Skin of body (tissue), 3 donors: ENCODE measurements at places on chromosomes 1 and 21.

DNA sequence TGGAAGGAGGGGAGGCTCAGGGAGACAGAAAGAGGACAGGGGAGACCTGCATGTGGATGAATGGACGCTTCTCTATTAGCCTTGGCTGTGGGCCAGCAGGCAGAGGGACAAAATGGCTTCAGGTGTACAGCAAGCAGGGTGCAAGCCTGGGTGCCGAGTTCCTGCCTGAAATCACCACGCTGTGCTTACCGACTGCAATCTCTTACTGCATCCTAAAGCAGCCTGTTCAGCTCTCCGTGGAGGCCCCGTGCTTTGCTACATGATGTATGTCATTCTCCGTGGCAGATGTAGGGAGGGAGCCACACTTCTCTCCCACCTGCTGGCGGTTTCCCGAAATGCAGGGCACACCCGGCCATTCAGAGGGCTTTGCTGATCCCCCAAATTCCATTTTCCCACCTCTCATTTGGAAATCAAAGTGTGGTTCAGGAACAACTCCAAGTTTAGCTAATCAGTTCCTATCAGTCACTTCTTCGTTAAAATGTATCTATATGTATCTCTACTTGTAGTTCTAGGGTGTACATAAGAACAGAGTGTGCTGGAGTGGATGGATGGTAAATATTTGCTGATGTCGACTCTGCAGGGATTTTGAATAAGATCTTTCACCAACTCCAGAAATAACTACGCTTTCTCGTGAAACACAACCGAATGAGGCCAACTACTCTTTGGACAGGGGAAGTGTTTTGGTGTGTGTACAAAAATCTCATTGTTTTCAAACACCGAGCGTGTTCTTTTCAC lies 122.3 kb upstream of the BACE2 start:
- DNase-seq: no peak

DNA sequence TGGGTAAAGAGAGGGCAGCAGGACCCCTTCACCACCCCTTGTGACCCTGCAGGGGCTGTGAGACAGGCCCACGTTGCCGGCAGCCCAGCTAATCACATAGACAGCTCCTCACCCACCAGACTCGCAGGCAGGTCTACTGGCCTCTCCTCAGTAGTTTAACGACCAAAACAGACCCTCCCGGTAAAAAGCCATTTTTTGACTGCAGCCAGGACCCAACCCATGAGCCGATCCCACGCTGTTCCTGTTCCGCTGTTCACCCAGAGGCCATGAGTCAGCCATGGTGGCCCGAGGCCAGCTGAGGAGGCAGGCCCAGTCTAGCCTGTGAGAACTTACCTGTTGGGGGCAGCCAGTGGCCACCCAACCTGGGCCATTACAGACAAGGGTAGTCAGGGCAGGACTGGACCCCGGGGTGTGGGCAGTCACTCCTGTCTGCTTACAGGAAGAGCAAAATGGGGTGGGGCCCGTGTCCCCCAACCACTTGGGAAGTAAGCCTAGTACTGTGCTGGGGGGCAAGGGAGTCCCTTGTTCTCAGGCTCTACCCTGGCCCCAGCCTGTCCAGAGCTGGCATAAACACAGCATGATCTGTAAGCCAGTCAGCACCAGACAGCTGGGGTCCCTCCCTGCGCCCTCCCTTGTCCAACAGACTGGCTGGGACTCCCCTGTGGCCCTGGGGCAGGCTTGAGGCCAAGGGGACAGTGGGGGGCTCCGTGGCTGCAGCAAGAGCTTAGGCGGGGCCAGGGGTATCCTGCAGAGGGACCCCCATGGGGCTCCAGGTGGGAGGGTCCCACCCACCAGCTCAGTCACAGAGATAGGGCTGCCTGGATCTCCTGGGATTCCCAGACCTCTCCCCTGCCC lies 61.9 kb downstream of the WNT9A start:
- DNase-seq: no peak

- no peak for DNase-seq
Measured at GRCh38 chr1:14082331-14082730, 382.3 kb downstream of the PRDM2 start.

GRCh38 chr1:35886577-35887431 lies 3.8 kb downstream of the AGO1 start:
- no peak for DNase-seq

DNA sequence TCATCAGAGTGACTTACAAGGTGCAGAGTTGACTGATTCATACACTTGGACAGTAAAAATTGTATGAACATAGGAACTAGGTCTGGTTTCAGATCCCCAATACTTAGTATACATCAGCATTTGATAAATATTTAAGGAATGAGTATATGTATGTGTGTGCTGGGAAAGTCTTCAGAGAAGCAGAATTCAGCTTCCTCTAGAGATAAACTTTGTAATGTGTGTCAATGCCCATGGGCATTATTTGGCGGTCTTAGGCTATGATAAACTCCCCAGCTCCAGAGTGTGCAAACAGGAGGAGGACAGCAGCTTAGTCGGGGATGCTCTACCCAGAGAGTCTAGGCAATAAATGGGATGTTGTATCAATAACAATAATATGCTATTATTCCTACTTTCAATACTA lies 2.9 kb upstream of the CAMK1G start:
- DNase-seq: no peak

DNA sequence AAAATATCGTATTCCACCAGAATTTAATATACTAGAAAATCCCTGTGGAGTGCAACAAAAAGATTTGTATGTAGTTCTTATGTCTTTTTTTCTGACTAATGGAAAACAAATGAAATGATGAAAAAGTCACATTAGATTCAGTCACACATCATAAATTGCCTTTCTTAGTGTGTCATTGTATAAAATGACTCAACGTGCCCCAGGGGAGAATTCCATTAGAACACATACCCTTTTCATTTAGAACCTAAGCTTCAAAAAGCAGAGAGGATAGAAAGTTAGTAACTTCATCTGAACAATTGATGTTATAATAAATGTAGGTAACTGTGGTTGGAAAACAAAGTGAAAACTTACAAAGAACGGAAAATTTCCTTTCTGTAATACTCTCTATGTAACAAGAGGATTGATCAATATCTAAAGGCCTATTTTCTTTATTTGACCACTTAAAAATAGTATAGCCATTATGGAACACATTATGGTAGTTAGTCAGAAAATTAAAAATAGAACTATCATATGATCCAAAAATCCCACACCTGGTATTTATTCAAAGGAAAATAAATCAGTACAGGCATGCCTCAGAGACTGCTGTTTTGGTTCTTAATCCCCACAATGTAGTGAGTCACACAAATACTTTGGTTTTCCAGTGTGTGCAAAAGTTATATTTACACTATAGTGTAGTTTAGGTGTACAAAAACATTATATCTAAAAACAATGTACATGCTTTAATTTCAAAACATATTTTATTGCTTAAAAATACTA lies 1016.1 kb downstream of the KCNT2 start:
- peak; percentile 71 for DNase-seq

DNA sequence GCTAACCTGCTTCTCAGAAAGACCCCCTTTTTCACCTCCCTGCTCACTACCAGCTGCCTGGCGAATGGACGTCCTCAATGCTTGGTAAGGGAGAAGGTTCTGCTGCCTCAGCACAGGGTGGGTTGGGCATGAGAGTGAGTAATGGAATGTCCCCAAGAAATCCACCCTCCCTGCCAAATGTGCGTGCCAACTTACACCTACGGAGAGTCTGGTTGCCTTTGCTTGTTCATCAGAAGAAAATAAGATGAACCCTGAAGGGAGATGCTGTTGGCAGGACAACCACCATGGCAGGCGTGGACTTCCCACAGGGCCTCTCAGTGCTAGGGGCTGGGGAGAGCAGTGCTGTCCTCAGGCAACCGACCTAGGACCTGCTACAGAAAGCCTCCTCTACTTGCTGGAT lies 106.0 kb downstream of the XCL2 start:
- no peak for DNase-seq

DNA sequence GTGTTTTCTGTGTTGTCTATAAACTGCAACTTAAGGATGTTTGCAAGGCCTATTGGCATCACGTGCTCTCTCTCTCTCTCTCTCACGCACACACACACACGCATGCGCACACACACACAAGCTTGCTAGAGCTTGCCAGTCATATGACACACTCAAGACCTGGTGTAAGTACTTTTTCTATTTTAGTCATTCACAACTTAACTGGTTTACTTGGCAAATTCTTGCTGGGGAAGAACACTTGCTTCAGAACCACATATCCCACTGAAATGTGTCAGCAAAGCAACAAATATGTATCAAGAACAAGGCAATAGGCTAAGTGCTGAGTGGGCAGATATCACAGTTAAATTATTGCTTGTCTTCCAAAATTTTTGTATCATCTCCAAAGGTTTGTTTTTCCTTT lies 107.8 kb downstream of the DISC1 start:
- DNase-seq: no peak

GRCh38 chr1:53606651-53607051 lies 132.3 kb downstream of the GLIS1 start:
- no peak for DNase-seq

DNA sequence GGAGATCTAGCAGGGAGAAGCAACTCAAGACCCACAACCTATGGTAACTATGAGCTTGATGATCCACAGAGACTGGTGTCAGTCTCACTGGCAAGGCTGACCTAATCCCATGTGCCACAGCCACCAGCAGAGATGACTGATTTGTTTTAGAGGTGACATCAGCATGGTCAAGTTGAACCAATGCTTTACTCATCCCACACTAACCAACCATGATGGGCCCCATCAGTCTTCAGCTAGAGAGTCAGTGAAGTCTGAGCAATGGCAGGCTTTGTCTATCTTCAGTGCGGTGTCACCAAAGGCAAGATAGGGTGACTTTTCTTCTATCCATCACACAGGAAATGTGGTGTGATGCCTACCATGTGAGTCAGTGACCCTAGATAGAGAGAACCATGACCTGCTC lies 1470.7 kb downstream of the NCAM2 start:
- no peak for DNase-seq

DNA sequence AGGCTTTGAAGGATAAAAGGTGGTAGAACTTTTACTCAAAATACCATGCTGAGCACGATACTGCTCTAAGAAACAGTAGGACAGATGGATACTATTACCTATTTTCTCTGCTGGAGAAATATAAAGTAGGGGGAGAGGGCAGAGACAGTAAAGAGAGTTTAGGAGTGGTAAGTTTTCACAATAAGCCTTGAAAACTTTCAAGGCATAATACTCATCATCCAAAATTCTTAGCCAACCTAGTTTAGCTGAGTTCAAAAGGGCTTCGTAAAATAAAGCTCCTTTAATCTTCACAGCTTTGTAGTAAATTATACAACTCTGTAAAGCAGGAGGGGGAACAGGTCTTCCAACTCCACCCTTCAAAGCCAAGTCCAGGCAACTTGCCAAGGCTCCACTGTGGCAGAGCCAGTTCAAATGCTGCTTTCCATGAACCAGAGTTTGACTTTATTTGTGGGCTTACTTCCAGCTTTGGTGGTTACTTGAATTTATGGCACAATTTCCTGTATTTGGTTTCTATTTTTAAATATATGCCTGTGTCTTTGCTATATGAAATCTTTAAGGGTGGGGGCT lies 15.5 kb downstream of the TEX38 start:
- DNase-seq: peak; percentile 25

- no peak for DNase-seq
Measured at GRCh38 chr1:78069784-78070183, 24.0 kb downstream of the GIPC2 start.

GRCh38 chr1:221089273-221089672 lies 210.0 kb downstream of the HLX start:
- DNase-seq: no peak

DNA sequence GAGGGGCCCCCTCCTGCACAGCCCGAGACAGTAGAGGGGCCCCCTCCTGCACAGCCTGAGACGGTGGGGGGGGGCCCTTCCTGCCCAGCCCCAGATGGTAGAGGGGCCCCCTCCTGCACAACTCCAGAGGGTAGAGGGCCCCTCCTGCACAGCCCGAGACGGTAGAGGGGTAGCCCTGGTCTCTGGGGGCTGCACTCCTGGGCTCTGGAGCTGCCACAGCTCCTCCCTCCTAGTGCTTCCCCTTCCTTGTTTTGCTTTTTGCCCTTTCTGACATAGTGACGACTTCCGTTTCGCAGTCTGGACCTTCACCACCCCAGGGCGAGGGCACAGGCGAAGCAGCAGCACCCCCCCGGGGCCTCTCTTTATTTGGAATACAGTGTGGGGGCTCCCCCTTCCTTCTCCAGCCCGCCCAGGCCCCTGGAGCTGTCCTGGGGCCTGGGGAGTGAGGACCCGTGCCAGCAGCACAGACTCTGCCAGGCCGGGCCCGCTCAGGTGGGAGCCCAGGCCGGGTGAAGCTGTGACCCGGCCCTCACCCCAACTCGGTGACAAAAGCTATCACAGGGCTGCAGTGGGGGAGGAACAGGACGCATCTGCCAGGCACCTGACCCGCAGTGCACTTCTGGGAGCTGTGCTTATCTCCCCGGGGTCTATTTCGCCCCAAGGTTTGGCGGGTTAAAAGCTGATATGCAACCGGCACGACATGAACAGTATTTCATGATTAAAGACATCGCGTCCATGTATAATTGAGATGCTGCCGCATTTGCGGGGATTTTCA lies 1.1 kb upstream of the PRXL2B start:
- peak; percentile 15 for DNase-seq

DNA sequence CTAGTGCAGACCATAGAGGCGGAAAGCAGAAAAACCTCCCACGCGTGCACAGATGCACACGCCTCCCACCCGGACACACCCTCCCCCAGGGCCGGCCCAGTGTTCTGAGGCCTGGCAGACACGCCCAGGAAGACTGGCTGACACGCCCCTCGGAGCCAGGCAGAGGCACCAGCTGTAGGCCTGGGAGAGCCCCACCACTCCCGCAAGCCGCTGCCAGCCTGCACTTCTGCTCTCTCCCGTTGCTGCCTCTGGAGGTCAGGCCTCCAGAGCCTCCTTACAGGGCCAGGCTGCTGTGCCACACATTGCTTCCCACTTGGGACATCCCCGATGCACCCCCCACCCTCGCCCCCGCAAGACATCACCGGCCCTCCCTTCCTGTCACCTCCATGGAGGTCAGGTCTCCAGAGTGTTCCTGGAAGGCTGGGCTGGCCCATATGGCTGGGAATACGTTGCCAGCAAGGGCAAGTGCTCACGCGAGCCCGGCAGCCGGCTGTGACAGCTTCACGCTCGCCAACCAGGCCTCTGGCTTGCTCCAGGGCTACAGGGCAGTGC lies 40.4 kb downstream of the CASZ1 start:
- DNase-seq: peak; percentile 23

DNA sequence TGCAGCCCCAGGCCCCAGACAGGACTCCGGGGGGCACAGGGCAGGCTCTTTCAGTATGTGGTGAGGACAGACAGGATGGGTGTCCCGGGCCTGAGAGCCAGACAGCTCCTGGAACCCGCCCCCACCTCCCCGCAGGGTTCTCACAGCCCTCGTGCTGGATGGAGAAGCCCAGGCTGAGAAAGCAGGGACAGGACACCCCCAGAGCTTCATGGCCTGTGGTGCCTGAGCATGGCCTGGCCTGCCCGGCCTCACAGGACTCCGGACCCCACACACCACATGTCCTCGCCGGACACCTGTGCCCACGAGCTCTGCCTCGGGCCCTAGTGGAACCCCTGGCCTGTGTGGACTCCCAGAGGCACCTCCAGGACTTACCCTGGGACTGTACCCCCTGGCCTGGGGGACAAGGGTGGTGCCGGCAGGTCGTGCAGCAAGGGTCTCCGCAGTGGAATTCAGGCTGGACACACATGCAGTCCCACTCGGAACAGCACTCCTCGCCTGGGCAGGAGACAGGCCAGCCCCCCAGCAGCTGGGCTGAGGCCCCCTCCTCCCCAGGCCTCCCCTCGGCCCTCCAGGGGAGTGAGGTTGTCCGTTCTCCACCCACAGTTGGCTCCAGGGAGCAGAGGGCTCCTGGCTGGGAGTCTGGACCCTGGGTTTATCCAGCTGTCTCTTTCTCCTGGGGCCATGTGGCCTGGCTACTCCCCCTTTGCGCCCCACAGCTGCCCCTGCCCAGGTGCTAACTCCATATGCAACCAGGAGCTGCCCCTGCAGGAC lies 1.2 kb downstream of the TNFRSF18 start:
- DNase-seq: no peak

- no peak for DNase-seq
Measured at GRCh38 chr21:35905096-35905962, 155.0 kb downstream of the SETD4 start.
